Astrocyte of the spinal cord (primary cell): ENCODE measurements at places on chromosomes 12 and 14.

GRCh38 chr14:95339301-95339865 is 19.7 kb upstream of the CLMN start:
- DNase-seq, result no peak

GRCh38 chr14:39868251-39868650 is 436.0 kb upstream of the FBXO33 start:
- DNase-seq, result peak; percentile 19

DNA sequence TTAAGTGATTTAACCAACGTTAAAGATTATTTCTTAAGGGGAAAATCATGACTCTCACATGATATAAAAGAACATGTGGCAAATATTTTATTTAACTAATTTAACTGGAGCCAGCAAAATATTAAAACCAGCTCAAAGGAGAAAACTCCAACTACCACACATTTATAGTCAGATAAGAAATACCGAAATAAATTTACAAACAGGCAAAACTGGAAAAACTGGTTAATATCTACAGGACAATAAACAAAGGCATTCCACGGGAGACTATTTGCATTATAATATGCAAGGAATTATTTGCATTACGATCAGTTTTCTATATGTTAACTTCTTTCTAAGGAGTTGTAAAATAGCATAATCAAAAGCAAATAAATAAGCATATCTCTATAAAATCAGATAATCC is 13.8 kb upstream of the BCL2L14 start:
- no peak for DNase-seq

GRCh38 chr12:109961201-109961600 is 35.0 kb downstream of the GIT2 start:
- DNase-seq, result peak; percentile 52

GRCh38 chr12:3032770-3033538 is 44.2 kb upstream of the TSPAN9 start:
- no peak for DNase-seq

DNA sequence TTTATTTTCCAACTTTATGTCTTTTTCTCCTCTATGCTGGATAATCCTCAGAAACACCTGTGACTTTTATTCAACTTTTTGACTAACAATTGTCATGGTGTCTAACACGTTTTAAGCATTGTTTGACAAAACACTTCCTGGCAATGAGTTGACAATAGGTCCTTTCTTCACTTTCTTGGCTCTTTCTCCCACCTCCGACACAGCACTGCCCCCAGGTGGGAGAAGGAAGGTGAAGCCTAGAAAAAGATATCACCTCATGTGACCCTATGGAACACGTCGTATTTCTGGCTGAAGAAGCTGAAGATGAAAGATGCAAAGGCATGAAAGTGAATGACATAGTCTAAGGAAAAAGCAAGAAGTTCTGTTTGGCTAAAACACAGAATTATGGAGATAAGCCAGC is 430.0 kb downstream of the ETNK1 start:
- DNase-seq, result peak; percentile 22

DNA sequence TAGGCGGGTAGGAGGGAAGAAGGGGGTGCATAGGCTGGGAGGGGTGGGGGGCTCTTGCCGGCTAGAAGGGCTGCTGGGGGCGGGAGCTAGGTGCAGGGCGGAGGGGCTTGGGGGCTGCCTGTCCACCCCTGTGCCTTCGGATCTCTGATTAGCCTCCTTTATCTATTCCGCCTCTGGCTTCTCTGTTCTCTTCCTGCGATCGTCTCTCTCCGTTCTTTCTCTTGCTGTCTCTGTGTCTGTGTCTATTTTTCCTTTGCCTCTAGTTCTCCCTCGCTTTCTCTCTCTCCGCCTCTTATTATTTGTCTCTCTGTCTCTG is 166.7 kb upstream of the LHX5 start:
- DNase-seq, result no peak

DNA sequence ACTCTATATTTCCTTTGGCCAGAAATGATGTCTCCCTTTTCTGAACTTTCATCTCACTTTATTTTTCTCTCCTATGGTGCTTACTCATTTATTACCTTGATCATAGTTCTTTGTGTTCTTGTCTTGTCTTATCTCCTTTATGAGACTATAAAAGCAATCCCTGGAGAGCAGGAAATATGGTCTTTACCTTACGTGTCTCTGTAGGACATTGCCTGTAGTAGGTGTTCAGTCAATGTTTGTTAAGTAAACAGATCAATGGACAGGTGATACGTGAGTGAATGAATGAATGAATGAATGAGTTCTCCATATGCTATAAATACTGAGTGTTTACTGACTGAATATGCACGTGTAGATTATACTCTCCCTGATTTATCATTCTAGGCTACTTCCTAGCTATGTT is 193.7 kb upstream of the HMGA2 start:
- no peak for DNase-seq

- peak; percentile 96 for DNase-seq
These were observed 87.7 kb downstream of the KCNH5 start for GRCh38 chr14:62957562-62957961.

DNA sequence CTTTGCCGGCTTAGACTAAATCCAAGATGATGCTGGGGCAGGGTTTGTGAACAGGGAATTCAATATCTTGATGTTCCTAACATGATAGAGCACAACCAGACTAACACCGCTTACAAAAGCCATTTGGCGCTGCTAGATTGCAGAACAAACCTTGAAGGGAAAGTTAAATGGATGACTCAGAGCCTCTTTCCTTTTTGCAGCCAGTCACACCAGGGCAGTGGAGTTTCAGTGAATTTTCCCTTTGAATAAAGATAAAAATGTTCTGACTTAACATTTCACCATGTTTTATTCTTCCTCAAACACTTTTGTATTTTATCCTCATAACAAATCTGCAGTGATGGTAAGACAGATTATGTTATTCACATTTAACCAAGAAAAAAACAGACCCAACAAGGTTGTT is 47.3 kb downstream of the PDE6H start:
- DNase-seq, result no peak

DNA sequence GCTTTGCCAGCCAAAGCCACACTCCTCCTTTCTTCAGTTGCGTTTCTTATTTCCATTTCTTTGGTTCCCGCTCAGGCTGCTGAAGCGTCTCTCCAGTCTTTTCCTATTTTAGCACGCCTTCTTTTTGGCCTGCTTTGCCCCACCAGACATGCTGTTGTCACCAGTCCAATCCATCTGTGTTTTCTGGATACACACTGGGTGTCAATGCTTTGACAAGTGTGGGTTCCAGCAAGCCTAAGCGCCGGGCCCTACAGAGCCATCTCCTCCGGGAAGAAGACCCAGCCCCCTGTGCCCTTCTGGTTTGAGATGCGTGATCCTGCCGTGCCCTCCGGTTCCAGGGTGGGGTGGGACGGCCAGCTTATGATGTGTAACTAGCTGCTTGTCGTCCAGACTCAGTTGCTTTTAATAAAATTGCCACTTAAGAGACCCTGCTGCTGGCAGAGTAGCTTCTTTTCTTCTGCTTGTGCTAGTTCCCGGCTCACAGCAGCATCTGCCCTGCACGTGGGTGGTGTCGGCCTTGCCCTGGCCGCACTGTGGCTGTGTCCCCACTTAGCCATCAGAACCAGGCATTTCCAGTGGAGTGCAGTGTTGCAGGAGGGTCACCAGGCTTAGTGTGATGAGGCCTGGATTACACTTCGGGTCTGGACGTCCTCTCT is 29.7 kb downstream of the EML1 start:
- no peak for DNase-seq

DNA sequence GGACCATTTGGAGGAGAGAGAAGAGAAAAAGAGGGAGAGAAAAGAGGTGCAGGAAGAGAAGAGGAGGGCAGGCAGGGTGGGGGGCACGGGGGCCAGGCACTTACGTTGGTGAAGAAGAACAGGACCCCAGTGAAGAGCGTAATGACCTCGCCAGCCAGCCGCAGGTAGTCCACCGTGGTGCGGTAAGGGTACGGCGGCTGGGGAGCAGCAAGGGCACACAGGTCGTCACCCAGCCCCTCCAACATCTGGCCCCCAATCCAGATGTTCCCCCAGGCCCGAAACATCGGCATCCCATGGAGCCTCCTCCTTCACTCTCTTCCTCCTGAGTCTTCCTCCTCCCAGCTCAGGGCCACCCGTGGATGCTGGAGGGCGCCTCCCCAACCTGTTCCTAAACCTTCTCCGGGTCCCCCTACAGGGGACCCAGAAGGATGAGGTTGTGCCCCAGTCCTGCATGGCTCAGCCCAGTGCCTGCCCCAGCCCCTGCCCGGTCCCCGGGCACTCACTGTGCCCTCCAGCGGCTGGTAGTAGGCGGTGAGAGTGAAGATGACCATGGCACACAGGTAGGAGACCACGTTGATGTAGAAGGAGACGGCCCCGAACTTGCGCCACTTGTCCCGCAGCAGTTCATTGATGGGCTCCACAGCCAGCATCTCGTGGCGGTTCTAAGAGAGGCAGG is 39.2 kb downstream of the TRPV4 start:
- DNase-seq, result no peak

DNA sequence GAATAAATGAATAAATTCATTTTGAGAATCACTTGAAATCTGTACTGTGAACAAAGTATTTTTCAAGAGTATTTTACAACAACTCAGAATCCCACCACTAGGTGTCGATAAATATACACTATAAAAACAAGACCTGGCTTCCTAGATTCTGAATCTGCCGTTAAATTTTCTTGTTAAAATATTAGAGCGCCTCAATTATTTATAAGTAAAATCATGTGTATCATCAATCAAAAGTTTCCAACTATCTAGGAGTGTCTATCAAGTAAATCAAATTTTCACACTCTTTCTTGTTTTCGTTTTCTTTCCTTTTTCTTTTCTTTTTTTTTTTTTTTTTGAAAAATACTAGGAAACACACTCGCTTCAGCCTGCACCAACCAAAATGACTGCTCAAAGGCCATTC is 179.2 kb upstream of the DCN start:
- peak; percentile 68 for DNase-seq

- DNase-seq, result no peak
These were observed 5.1 kb downstream of the LHX5 start for GRCh38 chr12:113466454-113467141.

DNA sequence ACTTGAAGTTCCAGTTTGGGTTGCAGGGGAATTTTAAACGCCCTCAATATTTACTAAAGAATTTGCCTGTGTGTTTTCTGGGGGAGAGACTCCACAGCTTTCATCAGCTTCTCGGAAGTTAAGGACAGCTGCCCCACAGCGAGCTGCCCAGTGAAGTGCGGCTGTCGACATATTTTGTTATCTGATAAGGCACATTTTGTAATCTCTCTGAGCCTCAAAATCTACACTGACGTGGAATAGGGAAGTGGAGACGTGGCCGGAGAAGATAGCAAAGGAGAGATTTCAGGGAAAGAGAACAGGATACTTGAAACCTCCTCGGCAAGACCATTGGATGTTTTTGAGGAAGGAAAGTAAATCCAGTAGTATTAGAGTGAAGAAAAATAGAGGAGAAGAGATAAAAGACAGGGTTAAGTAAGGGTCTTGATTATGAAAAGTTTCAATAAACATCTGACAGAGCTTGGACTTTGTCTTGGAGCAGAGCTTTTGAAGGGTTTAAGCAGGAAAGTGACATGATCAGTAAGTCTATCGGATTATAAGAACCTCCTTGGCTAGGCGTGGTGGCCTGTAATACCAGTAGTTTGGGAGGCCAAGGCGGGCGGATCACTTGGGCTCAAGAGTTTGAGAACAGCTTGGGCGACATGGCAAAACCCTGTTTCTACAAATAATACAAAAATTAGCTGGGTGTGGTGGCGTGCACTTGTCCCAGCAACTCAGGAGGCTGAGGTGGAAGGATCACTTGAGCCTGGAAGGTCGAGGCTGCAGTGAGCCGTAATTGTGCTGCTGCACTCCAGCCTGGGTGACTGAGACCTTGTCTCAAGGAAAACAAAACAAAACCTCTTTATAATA is 1.1 kb downstream of the POLR3B start:
- no peak for DNase-seq

DNA sequence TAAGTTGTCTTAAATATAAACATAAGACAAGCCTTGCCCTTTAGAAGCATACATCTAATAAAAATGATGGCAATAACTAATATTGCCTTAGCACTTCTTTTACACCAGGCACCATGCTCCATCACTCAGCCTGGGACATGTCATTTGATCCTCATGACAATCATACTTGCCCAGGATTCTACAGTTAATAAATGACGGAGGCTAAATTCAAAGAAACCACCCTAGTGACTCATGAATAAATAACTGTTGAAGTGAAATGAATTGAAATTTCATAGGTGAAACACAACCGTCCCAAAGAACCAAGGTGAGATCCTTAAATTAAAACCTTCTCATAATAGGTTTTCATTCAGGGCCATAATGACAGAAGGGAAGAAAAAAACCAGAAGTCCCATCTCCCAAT is 89.5 kb downstream of the GRIN2B start:
- no peak for DNase-seq

DNA sequence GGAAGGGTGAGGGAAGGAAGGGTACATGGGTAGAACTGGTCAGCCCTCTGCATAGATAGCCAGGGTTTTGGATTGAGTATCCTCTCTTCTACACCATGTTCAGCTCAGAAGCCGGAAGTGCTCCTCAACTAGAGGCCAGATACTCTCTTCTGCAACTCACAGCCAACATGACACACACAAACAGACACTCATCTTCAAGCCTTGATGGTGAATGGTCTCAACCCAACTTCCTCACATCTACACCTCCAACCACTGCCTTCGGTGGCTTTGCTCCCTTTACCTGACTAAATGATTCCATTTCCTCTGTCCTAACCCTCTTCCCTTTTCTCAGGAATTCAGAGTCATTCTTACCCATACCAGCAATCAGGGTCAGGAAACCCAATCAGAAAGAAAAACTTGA is 7.6 kb upstream of the FKBP11 start:
- no peak for DNase-seq

DNA sequence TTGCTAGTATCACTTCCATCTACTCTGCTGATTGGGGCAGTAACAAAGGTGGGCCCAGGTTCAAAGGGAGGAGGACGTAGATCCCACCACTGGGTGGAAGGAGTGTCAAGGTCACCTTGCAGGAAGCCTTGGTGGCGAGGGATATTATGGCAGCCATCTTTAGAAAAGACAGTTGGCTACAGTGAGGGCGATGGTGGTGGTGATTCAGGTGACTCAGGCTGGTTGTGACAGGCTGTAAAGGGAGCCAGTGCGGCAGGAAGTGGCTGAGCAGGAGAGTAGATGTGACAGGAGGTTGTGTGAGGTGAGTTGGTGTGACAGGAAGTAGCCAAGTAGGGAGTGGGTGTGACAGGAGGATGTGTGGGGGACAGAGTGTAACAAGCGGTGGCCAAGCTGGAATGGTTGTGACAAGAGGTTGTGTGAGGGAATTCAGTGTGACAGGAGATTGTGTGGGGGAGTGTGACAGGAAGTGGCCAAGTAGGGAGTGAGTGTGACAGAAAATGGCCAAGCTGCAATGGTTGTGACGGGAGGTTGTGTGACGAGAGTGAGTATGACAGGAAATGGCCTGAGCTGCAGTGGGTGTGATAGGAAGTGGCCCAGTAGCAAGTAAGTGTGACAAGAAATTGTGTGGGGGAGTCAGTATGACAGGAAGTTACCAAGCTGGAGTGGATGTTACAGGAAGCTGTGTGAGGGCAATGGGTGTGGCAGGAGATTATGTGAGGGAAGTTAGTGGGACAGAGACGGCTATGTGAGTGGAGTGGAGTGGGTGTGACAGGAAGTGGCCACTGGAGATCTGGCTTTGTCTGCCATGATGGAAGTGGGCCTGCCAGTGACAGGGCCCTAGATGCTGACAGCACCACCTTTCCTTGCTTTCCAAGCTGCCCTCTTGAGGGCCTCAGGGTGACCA is 136.5 kb upstream of the MYL2 start:
- no peak for DNase-seq
